ENCODE measurements at places on chromosomes 6 and 20.

DNA sequence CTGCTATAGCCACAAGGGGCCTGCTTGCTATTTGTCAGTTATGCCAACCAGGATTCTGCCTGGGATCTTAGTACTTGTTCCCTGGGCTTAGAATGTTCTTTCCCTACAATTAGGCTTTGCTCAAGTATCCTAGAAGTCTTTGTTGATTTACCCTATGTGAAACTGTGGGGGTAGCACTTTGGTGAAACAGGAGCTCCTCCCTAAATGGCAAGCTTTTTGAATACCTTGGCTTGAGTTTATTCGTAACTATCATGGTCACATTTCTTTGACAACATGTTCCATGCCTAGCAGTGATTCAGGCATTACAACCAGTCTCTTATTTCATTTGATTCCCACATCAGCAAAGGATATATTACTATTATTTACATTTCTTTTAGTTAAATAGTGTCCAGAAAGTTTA lies 21.2 kb downstream of the AFDN start:
- DNase-seq: no peak

DNA sequence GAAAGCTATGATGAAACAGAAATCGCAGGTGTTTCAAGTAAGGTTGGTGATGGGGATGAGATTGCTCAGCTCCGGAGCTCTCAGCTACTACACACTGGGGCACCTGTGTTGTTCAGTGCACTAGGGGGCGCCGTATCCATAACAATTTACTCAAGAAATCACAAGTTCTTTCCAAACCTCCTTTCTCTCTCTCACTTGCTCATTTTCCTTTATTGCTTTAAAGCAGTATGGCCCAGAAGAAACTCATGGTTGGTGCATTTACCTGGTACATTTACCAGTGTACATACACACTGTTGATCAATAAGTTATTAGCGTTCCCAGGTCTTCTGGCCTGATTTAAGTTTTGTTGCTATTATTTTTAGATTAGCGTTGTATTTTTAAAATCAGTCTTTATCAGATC lies 235.2 kb upstream of the TAB2 start:
- peak; percentile 62 for DNase-seq

GRCh38 chr6:137313928-137314855 lies 95.0 kb upstream of the IFNGR1 start:
- peak; percentile 75 for DNase-seq

GRCh38 chr6:140537834-140538705 lies 1163.6 kb upstream of the CITED2 start:
- DNase-seq: no peak

DNA sequence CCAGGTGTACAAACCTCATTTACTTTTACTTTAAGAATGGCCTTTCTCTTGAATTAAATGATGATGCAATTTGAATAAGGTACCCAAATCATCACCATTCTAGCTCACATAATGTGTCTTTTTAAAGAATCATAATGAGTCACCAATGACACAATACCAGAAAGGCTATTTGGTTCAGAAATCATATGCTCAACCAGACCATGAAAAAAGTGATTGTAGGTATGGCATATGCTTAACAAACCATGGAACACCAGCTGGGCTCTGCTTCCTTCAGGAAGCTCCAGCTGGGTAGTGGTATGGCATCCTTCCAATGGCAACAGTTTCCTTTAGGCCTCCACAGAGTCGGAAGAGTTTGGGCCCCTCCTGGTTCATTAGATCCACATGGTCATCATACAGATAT lies 128.2 kb downstream of the FRK start:
- DNase-seq: no peak

GRCh38 chr20:19081937-19082336 lies 130.5 kb upstream of the SLC24A3 start:
- no peak for DNase-seq

- DNase-seq: no peak
These were observed 602.6 kb downstream of the EPM2A start for GRCh38 chr6:145132709-145133108.

GRCh38 chr20:380763-381580 lies 412 bp downstream of the TRIB3 start:
- peak; percentile 54 for DNase-seq

GRCh38 chr6:155171747-155172449 lies 91.9 kb upstream of the CLDN20 start:
- peak; percentile 26 for DNase-seq

GRCh38 chr6:134199848-134200606 lies 117.9 kb downstream of the SGK1 start:
- DNase-seq: peak; percentile 31

GRCh38 chr20:15654208-15654649 lies 919.0 kb downstream of the KIF16B start:
- DNase-seq: peak; percentile 79

DNA sequence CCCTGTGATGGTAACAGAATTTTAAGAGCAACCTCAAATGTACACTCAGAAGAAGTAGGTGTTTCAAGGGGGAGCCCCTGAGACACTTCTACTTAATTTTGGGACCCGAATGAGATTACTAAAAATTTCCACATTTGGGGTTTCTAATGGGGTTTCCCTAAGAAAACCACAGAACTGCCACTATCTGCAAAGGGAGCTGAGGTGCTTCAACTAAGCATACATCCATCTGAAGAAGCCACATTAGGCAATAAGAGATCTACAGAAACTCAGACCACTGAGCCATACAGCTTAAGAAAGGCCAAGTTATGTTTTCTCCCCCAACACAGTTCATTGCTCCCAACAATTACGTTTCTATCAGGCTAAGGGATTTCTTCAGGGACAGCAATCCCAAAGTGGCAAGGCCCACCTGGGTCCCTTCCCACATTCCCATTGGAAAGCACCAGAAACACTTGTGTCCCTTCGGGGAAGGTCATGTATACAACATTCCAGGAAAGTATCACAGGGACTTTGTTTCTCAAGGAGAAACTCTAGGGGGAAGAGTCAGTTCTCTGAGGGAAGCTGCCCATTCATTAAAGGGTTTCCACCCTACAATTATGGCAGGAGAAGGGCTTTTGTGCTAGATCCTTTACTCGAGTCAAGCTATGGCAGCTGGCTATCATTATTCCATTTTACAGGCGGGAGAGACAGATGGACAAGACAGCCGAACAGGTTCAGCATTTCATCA lies 5.0 kb downstream of the BCL2L1 start:
- DNase-seq: no peak

DNA sequence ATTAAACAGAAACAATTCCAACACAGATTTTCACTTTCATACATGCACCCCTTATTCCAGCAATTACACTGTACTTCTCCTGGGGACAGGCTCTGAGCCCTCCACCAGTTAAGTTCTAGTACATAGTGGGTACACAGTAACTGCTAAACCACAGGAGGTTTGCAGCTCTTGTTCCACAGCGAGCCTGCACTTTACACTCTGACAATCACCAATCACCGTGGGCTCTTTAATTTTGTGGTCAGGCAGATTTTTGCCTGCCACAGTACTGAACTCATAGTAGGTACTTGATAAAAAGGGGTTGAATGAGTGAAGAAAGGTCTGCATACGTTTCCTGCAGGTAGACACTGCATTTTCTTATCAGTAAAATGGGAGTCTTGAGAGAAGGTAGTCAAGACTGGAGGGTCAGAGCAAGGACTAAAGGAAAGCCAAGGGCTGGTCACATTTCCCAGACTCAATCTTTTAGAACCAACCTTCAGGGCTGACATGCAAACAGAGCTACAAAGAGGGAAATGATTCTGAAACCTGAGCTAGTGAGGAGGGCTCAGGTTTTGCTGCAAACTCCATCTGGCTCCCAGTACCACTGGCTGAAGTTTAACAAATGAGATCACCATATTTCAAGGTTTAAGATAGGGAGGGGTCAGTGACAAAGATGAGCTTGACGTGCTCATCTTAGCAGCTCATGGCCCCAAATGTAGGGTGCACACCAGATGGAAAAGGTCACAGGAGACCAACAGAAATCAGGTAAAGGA lies 404.6 kb downstream of the BTBD9 start:
- DNase-seq: no peak

GRCh38 chr6:12749531-12750379 lies 33.2 kb downstream of the PHACTR1 start:
- no peak for DNase-seq
